Hepatic stellate cell (primary cell): ENCODE measurements at places on chromosomes 2 and 18.

GRCh38 chr18:60122339-60122738 lies 222.5 kb downstream of the PMAIP1 start:
- no peak for DNase-seq

DNA sequence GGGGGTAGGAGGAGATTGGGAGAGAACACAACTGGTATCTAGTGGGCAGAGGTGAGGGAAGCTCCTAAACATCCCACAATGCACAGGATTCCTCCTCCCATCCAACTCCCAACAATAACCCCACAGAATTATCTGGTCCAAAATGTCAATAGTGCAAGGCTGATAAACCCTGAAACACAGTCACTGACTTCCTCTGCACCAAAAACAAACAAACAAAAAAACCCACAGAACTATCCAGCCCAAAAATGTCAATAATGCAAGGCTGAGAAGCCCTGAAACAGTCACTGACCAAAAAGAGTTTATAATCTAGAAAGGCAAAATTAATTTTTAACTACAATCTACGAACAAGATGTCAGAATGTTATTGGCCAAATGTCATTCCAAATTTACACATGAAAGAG lies 9.8 kb downstream of the TMX3 start:
- DNase-seq, result no peak

DNA sequence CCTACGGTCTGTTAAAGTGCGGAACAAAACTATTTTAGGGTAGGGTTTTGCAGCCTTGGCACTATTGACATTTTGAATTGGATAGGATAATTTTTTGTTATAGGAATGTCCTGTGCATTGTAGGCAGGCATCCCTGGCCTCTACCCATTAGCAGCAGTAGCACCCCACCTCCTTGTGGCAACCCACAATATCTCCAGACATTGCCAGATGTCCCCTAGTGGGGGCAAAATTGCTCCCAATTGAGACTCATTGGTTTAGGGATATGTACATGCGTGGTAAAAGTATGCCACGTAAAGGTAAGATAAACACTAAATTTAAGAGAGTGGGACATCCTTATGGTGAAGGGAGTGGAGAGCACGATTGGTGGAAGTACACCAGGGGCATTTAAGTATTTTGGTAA lies 4.6 kb downstream of the MIB1 start:
- DNase-seq, result no peak

- no peak for DNase-seq
Observed at GRCh38 chr2:4499316-4500030, 796.1 kb downstream of the DCDC2C start.

DNA sequence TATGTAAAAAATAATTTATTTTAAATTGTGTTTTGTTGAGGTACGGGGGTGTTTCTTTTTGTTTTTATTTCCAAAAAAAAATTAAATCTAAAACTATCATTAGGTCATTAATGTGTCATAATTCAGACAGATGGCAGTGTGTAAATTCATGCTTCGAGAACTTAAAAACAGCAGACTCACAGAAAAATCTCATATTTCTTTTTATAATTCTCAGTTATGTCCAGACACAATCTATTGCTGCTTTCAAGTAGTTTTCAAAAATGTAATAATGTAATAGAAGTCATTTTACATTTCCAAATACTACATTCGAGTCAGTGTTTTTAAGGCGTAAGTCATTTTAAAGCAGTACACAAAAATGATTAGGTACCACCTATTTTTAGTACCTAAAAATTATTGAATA lies 14.3 kb downstream of the IKZF2 start:
- no peak for DNase-seq

DNA sequence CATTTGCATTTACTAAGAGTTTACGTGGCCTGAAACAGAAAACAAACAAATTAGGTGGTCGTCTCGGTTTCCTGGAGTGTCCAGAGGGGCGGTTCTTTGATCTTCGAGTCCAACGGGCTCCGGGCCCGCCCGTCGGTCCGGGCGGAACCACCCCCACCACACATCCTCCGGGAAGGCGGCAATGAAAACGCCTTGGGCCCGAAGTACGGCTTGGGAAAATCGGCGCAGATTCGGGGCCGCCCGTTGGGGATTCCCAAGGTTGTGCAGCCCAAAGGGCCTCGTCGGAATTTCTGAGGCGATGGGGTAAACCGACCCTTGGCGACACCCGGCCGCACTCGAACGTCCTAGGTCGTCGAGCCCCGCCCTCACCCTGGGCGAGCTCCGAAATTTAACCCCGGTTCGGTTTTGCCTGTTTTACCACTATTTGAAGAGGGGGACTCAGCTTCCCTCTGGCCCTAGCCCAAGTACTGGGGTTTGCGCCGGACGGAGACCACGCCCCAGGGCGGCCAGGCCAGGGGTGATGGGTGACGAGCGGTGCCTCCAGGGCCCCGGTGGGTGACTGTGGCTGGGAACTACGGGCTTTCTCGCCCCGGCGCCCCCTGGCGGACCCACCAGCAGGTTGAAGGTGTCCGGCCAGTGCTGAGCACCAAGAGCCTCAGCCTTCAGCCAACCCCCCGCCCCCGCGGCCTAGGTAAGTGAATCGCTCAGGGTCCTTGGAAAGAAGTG lies 1.9 kb upstream of the CFAP53 start:
- DNase-seq, result peak; percentile 90

DNA sequence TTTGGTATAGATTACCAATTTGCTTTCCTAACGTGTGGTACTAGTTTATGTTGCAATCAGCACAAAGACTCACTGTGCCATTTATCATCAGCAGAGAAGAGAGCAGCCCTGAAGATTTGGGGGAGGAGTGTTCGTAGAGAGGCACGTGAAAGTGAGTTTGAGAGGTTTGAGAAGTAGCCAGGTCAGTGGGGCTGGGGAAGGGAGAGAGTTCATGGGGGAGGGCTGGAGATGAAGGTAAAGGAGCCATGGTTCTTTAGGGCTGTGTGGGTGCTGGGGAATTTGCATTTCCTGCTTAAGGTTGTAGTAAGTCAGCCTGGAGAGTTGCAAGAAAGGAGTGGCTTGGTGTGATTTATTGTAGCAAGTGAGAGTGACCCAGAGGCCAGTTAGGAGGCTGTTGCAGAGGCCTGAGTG lies 172.1 kb downstream of the NEDD4L start:
- no peak for DNase-seq

- peak; percentile 54 for DNase-seq
Observed at GRCh38 chr2:10220902-10221391, 81.8 kb upstream of the HPCAL1 start.

- no peak for DNase-seq
Observed at GRCh38 chr2:13543550-13543949, 826.8 kb downstream of the TRIB2 start.

DNA sequence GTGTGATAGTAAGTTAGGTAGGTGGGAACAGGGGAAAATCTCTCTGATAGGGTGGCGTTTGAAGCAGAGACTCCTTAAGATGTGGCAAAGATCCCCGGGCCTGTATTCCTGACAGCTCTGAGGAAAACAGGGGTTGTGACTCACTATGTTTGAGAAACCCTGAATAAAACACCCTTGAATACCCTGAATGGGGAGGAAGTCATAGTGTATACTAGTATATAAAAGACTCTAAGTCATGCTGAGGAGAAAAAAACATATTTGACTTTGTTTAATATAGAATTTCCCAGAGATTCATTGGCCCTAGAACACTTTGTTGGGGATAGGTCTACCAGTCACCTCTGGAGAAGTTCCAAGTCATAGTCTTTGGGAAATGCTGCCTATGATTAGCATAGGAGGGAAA lies 590.9 kb downstream of the IRS1 start:
- DNase-seq, result no peak

DNA sequence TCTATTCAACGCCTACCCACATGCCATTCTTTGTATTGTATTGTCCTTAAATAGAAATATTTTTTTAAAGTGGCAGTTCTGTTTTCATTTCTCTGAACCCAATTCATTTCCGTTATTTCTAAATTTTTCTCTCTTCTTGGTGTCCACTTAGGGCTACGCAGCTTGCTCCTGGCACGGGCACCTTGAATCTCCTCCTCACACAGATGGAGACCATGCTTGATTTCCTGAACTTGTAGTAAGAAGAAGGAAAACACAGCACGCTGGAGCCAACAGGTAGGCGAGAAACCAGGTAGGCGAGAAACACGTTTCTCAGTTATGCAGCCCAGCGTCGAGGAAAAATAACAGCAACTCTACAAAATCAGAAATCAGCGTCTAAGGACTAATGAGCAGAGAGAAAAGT lies 428.9 kb downstream of the STK39 start:
- no peak for DNase-seq

GRCh38 chr2:68838641-68839040 lies 32.6 kb downstream of the BMP10 start:
- peak; percentile 68 for DNase-seq

- DNase-seq, result no peak
Observed at GRCh38 chr2:144541396-144541795, 21.5 kb upstream of the ZEB2 start.

GRCh38 chr2:68423966-68424650 lies 43.0 kb downstream of the FBXO48 start:
- DNase-seq, result no peak

DNA sequence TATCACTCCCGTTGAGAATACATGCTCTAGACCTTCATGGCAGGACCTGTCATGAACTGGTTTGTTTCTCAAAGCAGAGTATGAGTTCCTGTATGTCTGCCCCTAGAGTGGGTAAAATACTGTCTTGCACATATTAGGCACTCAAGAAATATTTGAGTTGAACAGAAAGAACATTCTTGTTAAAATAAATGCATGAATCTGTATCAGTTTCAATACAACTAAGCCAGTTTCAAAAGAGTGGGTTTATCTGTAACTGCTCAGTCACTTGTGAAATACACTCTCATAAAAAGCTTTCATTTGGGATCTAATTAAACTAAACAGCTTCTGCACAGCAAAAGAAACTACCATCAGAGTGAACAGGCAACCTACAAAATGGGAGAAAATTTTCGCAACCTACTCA lies 69.2 kb downstream of the RFTN2 start:
- DNase-seq, result no peak

GRCh38 chr2:223863491-223863890 lies 26.1 kb upstream of the AP1S3 start:
- no peak for DNase-seq

DNA sequence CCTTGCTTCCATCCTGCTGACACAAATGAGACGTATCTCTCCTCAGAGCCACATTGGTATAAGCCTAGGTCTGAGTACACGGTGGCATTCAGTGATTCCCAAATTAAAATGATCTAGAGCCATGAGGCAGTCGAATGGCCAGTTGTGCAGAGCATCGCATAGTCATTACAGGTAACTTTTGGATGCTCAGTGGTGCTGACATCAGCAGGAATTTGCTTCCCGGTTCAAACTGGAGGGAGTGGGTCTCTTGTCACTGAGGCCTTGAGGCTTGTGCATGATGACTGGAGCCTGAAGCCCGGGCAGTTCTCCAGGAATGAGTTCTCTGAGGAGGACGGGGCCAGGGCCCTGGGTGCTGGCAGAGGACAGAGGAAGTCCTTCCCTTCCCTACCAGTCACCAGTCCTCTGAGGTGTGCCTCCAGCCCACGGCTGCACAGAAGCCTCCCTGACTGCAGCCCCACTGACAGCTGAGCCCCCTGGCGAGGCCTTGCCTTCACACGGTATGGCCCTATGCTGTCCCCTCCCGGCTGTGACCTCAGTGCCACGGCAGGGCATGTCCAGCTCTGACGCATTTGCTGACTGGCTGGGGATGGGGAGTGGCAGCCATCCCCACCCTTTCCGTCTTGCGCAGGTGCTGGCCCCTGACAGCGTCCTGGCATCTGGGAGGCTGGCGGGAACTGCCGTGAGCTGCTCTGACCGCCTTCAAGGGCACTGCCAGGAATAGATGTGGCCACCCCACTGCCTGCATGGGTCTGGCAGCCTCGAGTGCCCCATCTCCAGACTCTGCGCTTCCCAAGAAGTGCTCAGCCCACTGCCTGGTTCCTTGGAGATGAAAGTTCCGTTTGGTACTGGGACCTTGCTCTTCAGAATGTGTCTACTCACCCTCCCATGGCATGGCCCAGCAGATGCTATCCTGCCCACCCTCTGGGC lies 117.4 kb downstream of the CELF4 start:
- no peak for DNase-seq

DNA sequence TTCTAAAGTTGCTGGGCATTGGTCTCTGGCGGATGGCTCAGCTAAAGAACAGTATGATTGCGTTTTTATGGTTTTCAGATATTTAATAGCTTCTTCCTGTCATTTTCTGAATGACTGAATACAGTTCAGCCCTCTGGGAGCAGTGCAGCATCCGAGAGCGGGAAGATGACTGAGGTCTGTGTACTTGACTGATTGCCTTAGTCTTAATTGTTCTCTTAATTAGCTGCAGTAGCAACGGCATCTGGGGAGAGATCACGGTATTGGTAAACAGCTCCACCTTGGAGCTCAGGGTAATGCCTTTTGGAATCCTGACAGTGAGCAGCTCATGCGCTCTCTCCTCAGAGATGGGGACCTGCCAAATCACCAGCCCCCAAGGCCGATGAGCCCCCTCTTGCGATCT lies 481.4 kb upstream of the SPRED2 start:
- DNase-seq, result no peak

GRCh38 chr2:3646446-3646845 lies 11.6 kb upstream of the ALLC start:
- no peak for DNase-seq

- no peak for DNase-seq
Observed at GRCh38 chr2:136448432-136448831, 316.9 kb upstream of the THSD7B start.

GRCh38 chr18:74625157-74625556 lies 27.5 kb downstream of the ZNF407 start:
- DNase-seq, result no peak

- no peak for DNase-seq
Observed at GRCh38 chr2:66761826-66762225, 326.9 kb downstream of the MEIS1 start.

GRCh38 chr2:159270744-159271379 lies 15.6 kb downstream of the WDSUB1 start:
- no peak for DNase-seq

DNA sequence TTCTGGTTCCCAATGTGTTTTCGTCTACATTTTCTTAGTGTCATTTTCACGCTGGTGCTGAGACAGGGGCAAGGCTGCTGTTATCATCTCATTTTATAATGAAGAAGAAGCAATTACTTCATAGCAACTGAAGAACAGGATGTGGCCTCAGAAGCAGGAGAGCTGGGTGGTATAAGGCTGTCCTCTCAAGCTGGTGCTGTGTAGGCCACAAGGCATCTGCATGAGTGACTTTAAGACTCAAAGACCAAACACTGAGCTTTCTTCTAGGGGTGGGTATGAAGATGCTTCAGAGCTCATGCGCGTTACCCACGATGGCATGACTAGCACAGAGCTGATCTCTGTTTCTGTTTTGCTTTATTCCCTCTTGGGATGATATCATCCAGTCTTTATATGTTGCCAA lies 7.3 kb downstream of the IL36G start:
- no peak for DNase-seq

GRCh38 chr2:145692971-145693478 lies 1173.1 kb upstream of the ZEB2 start:
- no peak for DNase-seq

DNA sequence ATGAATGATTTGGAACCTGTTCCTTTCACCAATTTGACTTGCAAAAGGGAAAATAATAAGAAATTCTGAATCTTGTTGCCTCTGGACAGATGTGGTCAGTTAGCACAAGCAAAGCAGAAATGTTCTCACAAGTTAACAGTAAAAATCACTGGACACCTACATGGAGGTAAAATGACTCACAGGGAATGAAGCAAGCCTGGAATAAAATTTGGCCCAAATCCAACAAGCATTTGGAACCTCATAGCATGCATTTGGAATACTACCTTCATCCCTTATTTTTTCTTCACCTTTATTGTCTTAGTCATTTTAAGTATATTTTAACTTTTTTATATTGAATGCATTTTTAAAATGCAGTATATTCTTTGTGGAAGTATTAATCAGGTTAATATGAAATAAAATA lies 602.9 kb downstream of the ARHGAP15 start:
- no peak for DNase-seq

- DNase-seq, result no peak
Observed at GRCh38 chr2:122794100-122794499, 1038.6 kb downstream of the TSN start.

GRCh38 chr2:171244466-171244969 lies 83.8 kb upstream of the TLK1 start:
- DNase-seq, result peak; percentile 14
